NCI-H1417 treated with DMSO at 0.1 percent for 48 hours (cell line): ENCODE measurements at places on chromosomes 16 and 17.

DNA sequence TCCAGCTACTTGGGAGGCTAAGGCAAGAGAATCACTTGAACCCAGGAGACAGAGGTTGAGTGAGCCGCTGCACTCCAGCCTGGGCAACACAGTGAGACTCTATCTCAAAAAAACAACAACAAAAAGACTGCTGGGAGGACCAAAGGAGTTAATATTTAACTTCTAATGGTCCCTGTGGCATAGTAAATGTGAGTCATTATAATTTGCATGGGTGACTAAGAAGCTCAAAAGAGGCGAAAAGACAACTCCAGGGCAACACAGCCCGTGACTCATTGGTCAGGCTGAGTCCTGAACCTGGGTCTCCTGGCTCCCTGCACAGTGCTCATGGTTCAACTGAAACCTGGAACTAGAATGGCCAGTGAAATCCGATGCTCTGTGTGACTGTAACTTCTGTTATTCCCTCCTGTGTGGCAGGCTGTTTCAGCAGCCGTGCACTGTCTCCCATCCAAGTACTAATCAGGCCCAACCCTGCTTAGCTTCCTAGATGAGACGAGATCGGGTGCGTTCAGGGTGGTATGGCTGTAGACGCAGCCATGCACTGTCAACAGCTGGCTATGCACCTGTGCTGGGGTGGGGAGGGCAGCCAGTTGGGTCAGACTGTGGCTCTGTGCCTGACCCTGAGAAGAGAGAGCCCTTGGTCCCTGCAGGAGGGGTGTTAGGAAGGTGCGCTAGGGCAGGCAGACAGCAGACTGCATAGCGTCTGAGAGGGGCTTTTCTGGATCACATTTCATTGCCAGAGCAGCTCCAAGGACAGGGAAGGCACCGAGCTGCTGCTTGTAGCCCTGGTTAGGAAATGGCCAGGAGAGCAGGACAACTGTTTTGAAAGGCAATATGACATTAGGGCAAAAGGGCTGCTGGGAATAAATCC is 14.5 kb upstream of the GPRC5C start:
- no peak for DNase-seq

GRCh38 chr17:48433896-48434295 is 3.9 kb upstream of the SKAP1 start:
- no peak for DNase-seq

- no peak for DNase-seq
Measured at GRCh38 chr16:3488801-3489200, 6.5 kb downstream of the C16orf90 start.

DNA sequence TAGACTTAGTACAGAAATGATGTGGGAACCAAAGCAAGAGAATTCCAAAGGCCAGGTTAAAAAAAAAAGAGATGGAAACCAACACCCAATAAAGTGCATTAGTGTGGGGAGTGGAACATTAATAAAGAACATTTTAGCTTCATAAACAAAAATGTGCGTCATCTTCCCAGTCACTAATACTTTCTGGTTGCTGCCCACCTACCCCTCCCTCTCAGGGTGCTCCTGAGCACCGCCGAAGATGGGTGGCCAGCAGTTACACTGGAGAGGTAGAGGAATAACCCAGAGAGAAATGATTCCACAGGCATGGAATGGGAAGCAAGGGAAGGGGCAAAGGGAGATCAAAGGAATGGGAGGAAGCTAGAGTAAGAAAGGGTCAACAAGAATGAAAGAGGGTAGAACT is 6.0 kb upstream of the CHD3 start:
- DNase-seq: no peak

- DNase-seq: no peak
Measured at GRCh38 chr16:85757341-85757822, 6.5 kb upstream of the C16orf74 start.

DNA sequence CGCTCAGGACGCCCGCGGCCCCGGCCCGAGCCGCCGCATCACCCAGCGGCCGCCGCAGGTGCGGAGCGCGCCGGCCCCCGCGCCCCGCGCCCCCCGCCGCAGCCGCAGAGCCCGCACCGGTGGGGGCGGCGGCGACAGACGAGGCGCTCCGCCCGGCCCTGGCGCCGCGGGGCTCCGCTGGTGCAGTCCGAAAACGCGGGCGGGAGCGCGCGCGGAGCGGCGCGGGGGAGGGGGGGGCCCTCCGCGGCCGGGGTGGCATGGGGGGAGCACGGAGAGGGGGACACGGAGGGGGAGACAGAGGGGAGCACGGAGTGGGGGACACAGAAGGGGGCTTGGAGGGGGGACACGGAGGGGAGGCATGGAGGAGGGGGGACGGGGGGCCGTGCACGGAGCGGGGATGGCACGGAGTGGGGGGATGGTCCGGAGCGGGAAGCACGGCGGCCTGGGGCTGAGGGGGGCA is at the start of gene AATK:
TSS of gene AATK (minus strand) at position 189 of the 460 bp plus-strand sequence. CDS start 229 bp downstream, outside the sequence.
- no peak for DNase-seq

- peak; percentile 50 for DNase-seq
Measured at GRCh38 chr17:75182569-75183436, at the start of gene SUMO2. SUMO2 (minus strand) TSS chr17:75182959; CDS start chr17:75182834, 125 bp downstream.

GRCh38 chr17:64772845-64773299 is 110.8 kb upstream of the SMURF2 start:
- no peak for DNase-seq

GRCh38 chr16:75130150-75130771 is 13.7 kb upstream of the LDHD start:
- no peak for DNase-seq

DNA sequence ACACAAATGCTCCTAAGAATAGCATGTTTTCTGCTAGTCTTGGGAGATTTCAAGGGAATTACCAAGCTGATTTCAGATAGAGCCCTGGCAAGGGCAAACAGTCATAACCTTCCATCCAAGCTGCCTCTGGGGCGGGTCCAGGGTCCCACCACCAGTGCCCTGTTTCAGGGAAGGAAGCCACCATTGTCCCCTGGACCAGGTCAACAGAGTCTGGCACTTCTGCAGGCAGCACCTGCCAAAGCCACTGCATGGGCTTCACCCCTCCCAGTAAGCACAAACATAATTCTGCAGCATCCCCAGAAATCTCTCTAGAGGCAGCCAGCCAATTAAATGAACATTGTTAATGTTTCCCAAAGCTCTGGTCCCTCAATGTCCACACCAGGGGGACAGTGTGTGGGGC is 143.0 kb downstream of the SALL1 start:
- no peak for DNase-seq

- DNase-seq: peak; percentile 34
Measured at GRCh38 chr16:677316-678190, 2.1 kb downstream of the RHBDL1 start.

DNA sequence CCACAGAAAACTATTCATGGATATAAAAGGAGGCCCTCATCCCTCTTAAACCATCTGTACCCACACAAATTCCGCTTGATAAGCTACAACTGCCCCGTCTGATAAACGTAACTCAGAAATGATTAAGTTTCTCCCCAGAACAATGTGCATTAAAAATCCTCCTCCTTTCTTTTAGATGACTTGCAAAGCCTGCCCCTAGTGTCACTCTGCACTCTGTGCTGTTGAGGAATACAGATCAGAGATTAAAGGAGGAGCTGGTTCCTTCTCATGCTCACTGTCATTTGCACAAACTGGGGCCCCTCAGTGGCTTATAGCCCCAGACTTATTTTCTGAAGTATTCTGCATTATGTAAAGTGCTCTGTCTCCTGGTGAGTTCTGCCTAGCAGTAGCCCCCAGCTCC is 33.3 kb downstream of the CDRT15 start:
- no peak for DNase-seq

DNA sequence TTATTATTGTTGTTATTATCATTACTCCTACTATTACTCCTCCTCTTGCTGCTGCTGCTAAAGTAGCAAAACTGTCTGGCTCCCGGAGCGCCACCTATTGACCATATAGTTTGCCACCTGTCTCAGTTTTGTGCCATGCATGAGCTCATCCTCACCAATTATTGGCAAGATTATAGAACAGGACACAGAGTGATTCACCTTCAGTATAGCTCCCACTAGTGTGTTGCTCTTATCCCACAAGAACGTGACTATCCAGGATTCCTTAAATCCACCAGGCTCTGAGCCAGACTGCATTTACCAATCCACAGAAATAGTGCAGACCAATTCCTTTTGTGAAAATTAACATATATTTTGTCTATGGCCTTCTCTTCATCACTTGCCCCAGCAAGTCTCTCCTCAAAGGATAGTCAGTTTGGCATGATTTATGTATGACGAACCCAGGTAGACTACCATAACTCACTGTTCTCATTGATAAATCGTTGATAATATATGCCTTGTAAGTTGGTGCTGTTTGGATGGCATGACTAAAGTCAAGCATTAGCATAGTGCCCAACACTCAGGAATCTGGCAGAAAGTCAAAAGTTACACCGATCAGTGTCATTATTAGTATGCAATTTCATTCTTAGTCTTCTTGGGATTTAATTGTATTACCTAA is 405.5 kb upstream of the HSBP1 start:
- no peak for DNase-seq

DNA sequence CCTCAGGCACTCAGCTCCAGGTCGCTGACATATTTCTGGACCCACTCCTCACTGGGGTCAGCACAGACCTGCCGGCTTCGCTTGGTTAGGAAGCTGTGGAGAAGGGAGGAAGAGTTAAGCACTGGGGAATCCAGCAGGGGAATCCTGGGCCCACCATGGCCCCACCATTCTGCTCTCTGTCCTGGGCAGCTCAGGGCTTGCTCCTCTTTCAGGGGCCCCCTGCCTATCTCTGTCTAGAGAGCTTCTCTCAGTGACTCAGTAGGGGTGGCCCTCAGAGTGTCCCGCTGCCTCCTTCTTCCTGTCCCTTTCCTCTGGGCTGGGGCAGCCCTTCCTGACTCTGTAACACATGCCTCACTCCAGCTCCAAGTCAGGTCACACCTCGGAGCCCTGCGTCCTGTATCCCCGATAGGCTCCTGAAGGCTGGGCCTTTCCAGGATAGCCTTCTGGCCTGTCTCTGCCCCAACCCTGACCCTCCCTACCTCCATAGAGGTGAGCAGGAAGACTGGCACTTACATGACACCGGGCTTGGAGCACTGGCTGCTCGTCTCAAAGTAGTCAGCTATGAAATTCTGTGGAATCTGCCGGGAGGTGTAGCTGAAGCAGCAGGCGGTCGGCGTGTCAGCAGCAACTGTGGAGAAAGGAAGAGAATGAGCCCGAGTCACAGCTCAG is 1.1 kb downstream of the CCL3 start:
- DNase-seq: no peak

DNA sequence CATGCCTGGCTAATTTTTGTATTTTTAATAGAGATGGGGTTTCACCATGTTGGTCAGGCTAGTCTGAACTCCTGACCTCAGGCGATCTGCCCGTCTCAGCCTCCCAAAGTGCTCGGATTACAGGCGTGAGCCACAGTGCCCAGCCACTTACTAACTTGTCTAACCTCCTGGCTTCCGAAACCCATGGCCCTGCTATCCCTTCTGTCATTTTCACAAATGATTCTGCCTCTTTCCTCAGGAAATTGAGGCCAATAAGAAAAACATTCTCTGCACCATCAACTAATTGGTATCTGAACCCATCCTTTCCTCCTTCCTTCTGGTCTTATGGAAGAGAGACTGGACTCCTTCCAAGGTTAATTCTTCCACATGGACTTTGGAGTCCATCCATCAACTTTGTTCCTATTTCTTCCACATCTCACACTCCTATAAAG is 27.9 kb upstream of the TNRC6A start:
- no peak for DNase-seq

GRCh38 chr17:76752006-76752405 is 14.1 kb downstream of the MFSD11 start:
- DNase-seq: no peak

- no peak for DNase-seq
Measured at GRCh38 chr16:58503166-58503862, 3.4 kb downstream of the NDRG4 start.

- DNase-seq: no peak
Measured at GRCh38 chr16:12337871-12338655, 361.5 kb downstream of the SNX29 start.

- no peak for DNase-seq
Measured at GRCh38 chr16:87678618-87679017, 76.3 kb downstream of the JPH3 start.

- no peak for DNase-seq
Measured at GRCh38 chr16:1639282-1639681, 27.1 kb downstream of the CRAMP1 start.

- no peak for DNase-seq
Measured at GRCh38 chr17:79990704-79991103, 45.0 kb downstream of the TBC1D16 start.

GRCh38 chr17:80260791-80261158 is at the start of gene RNF213:
RNF213 (plus strand) TSS chr17:80260852; CDS start chr17:80263682, 2,830 bp downstream.
- no peak for DNase-seq

- DNase-seq: no peak
Measured at GRCh38 chr16:64278196-64278595, 843.7 kb downstream of the CDH11 start.

- DNase-seq: no peak
Measured at GRCh38 chr17:27569257-27569722, 61.7 kb upstream of the LGALS9 start.

DNA sequence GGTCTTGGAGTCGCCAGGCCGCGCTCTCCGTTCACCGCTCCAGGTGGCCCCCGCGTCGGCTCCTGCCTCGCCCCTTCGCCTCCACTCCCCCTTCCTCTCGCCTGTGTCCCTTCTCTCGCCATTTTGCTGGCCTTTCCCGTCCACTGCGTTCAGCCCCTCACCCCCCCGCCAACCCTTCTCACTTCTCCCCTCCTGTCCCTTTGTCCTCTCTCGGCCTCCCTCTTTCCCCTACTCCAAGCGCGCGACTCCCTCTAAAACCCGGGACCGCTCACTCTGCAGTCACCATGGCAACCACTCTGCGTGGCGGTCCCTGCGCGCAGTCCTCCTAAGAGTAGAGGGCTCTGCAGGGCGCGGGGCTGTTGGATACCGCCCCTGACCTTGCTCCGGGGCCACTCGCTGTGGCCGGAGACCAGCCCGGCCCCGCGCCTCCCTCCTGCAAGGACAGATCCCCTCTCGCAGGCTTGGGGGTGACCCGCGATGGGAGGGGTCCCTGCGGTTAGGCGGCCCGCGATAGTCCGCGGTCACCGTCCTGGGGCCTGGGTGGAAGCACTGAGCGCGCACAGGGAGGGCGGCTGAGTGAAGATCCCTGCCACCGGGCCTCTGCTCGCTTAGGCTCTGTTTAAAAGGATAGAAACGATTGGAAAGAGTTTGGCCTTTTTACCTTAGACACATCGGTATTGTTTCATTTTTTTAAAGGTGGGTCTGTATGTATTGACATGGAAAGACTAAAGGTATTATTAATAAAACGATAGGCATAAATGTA is 454 bp downstream of the CCDC40 start:
- peak; percentile 64 for DNase-seq

GRCh38 chr16:30949650-30950515 is 1.0 kb downstream of the ORAI3 start:
- DNase-seq: no peak

GRCh38 chr16:57318240-57318970 is 33.9 kb upstream of the PLLP start:
- DNase-seq: no peak
